HuH-7 (cell line): ENCODE measurements at places on chromosomes 6 and 20.

DNA sequence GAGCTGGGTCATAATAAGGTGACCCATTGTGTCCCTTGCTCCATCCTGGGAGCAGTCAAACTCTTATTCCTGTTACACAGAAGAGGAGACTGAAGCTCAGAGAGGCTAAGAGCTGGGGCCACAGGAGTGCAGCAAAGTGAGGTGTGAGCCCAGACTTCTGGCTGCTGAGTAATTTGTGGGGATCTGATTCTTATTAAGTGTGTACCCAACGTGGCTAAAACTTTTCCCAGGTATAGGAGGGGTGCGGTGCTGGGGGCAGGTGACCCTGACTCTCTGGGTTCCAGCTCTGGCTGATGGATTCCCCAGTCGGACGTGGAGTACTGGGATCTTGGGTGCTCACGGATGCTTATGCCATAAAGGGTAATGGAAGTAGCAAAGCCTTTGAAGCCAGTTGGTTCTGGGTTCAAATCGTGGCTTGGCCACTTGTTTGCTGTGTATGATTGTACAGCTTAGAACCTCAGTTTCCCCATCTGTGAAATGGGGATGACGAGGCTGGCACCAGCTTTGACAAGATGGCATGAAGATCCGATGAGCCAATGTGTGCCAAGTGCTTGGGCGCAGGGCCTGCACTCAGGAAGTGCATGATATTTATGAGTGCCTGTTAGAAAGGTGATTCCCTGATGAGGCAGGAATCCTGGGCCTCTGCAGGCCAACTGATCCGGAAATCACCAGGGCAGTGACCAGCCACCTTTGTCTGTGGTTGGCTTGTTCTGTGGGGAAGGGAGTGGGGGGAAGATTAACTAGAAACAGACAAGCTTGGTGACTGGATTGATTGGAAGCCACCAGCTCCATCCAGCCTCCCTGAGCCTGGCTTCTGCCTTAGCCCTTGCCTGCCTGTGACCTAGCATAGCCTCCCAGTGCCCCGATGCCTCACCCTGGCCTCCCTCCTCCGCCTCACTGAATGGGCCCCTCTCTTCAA is 6.0 kb downstream of the SRC start:
- DNase-seq = no peak

DNA sequence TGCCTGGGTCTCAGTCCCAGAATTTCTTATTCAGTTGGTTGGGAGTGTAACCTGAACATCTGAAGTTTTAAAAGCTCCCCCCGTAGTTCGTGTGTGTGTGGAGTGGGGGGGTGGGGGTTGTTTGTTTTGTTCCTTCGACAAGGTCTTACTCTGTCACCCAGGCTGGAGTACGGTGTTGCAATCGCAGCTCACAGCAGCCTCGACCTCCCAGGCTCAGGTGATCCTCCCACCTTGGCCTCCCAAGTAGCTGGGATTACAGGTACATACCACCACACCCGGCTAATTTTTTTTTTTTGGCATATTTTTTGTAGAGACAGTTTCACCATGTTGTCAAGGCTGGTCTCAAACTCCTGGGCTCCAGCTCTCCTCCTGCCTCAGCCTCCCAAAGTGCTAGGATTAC is 3.1 kb downstream of the CCM2L start:
- no peak for DNase-seq

GRCh38 chr20:24190905-24191304 is 202.3 kb upstream of the GGTLC1 start:
- DNase-seq = no peak

DNA sequence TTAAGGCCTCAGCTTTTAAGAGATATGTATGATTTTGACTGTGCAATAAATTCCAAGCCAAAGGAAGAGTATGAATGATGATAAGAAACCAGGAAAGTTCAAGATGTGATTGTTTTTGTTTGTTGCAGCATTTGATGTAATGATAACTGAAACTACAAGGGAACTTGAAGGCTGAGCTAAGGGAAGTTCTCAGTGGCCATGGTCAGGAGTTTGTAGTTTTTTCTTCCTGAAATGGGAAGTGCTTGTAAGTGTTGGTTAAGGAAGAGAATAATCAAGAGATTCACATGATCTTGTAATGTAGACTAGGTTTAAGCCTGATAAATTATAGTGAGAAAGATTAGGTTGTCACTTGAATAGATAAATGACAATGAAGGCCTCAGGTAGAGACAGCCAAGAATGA is 53.4 kb downstream of the PTCHD4 start:
- DNase-seq = no peak

- DNase-seq = no peak
These were observed 8.9 kb downstream of the SLC22A2 start for GRCh38 chr6:160249671-160250070.

GRCh38 chr6:148157841-148158240 is 184.8 kb upstream of the SASH1 start:
- DNase-seq = no peak

DNA sequence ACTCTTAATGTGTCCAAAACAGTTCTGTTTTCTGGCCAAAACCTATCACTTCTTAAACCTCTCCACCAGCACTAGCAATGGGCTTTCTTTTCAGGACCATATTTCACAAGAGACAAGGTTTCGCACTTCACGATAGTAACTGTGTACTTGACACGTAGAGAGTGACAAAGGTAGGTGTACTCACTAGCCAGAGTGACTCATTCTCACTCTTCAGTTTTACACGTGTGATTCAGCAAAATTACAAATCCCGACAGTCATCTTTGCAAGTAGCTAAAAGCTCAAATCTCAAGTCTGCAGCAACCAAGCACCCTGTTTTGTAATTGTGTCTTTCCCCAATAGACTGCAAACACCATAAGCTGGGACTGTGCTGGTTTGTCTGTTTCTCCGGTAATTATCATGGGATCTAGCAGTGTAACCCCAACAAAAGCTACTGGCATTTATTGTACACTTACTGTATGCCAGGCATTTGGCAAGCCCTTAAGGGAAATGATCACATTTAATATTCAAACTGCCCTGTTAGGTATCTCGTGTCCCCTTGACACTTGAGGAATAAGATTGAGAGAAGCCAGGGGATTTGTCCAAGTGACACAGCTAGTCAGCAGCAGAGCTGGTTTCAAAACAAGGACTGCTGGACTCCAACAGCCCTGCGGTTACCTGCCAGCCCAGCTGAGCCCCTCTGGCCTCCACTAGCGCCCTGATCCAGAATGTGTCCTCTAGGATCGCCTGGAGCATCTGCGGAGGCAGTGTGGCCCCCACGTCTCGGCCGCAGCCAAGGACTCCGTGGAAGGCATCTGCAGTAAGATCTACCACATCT is 9.9 kb downstream of the PCIF1 start:
- DNase-seq = no peak

DNA sequence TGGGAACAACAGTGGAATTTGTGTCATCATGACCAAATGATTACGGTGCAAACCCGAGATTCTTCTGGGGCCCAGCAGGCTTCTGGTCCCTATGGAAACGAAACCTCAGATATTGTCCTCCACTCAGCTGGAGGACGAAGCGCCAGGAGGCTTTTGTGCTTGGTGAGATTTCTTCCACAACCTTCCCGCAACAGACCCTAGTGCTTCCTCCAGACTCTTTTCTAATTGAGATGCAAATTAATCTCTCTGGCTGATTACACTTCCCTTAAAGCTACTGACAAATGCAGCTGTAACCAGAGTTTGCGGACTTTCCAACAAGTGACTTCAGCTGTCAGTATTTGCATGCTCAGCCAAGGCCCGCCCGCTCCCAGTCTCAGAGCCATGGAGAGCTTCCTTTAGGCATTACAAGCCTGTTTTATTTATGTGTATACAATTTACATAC is 96.0 kb downstream of the INSM1 start:
- no peak for DNase-seq

DNA sequence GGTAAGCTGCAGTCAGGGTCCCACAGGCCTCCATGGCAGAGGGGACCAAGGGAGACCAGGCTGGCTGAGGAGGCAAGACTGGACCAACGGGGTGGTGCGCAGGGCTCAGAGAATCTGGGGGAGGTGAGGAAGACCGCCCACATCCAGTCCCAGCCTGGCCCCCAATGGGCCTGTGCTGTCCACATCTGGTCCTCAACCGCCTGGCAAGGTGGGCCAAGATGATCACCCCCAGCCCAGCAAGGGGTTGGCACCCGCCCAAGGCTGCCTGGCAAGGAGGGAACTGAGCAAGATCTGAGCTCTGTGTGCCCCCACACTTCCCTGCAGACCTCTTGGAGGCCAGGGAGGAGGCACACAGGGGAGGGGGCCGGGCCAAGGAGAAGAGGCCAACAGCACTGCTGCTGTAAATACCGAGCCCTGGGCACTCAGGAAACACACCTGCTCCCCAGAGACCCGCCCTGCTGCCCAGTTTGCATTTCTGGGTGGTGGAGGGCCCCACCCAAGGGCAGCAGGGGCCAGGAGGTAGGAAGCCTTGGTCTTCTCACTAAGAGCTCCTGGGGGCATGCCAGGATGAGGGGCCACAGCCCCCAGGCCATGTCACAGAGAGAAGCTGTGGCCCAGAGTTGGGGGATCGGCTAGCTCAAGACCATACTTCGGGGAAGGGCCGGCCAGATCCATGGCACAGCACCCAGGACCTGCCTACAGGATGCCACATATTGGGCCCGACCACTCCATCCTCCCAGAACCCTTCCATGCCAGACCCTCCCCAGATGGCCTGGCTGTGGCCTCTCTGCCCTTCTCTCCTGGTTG is 109.6 kb downstream of the ASXL1 start:
- DNase-seq = no peak

GRCh38 chr6:88163616-88164015 is 2.5 kb downstream of the CNR1 start:
- no peak for DNase-seq

DNA sequence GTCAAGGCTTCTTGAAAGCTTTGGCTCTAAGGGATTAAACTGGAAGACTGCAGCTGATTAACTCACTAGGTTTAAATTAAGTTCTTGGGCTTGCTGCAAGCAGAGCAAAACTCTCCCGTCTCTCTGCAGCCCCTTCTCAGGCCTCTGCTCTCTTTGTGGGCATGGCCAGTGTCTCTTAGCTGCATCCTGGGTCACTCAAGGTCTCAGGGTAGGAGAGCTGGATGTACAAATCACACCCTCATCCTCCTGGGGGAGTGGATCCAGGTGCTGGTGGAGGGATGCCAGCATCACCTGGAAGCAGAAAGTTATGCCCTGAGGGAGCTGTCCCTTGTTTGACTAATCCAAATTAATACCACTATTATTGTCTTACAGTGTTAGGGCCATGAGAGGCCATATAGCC is 35.8 kb downstream of the GCM1 start:
- no peak for DNase-seq

DNA sequence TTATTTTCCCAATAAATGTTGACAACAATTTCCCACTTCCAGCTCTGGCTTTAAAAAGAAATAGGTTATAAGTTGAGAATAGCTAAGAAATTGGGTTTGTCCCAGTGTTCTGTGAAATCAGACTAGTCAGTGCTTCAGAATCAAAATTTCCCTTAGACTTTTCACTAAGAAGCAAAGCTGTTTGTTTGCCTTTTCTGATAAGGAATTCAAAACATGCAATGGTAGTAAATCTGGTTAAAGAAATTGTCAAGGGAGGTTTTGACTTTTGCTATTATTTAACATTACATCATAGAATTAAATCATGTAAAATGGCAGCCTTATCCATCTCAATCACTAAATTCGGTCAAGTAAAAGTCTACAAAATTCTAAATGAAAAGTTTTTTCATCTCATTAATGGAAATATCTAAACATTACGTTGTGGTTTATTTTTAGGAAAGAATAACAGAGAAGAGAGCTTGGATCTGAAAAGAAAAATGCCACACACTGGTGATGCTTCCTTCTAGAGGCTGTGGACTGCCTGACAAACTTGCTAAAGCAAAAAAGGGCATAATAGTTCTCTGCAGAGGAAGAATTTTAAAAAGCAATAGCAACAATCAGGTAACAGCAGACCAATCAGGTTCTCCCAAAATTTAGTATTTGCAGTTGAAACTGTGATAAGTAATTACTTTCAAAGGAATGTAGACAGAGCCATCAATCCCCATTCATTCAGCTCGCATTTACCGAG is 36.4 kb downstream of the PLAGL1 start:
- no peak for DNase-seq

GRCh38 chr20:48607544-48607865 is 220.3 kb downstream of the PREX1 start:
- DNase-seq = no peak

DNA sequence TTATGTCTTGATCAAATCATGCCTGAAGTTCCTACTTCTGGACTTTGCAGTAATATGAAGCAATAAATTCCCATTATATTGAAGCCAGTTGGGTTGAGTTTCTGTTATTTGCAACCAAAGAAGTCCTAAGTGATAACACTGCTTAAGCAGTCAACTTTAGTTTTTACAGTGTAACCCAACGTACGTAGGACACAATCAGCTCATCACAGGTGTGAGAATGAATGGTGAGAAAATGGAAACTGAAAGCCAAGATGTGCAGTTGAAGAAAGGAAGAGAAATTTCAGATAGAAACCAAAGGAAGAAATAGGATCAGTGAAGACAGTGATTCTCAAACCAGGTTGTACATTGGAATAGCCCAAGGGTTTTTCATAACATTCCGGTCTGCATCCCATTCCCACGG is 211.4 kb upstream of the ZFP64 start:
- no peak for DNase-seq

DNA sequence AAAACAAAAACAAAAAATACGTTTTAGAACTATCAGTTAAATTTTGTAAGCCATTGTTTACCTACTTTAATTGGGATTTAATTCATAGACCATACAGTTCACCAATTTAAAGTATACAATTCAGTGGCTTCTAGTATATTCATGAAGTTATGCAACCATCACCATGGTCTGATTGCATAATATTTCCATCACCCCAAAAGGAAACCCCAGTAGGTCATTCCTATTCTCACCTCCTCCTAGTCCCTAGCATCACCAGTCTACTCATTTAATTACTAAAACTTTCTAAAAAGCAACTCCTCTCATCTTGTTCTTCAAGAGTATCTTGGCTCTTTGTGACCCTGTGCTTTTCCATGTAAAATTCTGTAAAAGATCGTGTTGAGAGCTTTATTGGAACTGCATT is 60.2 kb downstream of the ASXL1 start:
- no peak for DNase-seq

DNA sequence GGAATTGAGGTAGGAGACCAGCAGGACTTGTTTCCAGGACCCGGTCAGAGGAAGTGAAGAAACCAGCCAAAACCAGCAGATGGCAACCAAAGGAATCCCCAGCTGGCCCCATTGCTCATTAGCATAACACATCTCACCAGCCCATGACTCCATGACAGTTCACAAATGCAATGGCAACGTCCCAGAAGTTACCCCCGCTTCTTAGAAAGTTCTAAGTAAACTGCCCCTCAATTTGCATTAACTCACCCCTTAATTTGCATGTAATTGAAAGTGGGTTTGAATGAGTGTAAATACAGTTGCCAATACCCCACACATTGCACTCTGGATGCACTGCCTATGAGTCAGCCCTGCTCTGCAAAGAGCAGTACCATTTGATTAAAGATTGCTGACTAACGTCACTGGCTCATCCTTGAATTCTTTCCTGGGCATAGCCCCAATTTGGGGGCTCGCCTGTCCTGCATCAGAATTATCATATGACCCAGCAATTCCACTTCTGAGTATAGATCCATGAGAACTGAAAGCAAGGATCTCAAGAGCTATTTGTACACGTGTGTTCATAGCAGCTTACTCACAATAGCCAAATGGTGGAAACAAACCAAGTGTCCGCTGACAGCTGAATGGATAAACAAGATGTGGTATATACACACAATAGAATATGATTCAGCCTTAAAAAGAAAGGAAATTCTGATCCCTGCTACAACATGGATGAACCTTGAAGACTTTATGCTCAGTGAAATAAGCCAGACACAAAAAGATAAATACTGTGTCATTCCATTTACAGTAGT is 36.4 kb downstream of the MYLK4 start:
- DNase-seq = no peak

- no peak for DNase-seq
These were observed 469.1 kb upstream of the RUNX2 start for GRCh38 chr6:44858998-44859397.
